ENCODE measurements at places on chromosomes 1 and 21.

DNA sequence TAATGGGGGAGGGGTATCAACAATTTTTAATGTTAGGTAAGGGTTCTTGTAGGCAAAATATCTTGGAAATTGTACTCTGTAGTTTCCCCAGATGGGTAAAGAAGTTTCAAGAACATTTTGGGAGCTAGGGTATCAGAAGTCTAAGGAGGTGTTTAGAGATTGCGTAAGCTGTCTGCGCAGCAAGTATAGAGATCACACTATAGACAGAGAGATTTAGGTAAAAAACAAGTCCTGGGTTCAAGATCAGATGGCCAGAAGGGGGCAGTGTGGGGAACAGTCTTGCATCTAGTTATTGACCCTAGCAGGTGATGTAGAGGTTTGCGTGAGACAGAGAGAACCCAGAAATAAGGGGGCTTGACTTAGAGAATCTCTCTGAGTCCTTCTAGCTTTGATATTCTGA, 80.8 kb downstream of the S1PR1 start:
- DNase-seq = peak; percentile 54
- H3K36me3 ChIP-seq = no peaks in the 10 kb centered on the region
- H3K27me3 ChIP-seq = no peaks in the 10 kb centered on the region
- no peaks in the 10 kb centered on the region for H3K4me1 ChIP-seq
- H3K27ac ChIP-seq = no peak overlapping the region

DNA sequence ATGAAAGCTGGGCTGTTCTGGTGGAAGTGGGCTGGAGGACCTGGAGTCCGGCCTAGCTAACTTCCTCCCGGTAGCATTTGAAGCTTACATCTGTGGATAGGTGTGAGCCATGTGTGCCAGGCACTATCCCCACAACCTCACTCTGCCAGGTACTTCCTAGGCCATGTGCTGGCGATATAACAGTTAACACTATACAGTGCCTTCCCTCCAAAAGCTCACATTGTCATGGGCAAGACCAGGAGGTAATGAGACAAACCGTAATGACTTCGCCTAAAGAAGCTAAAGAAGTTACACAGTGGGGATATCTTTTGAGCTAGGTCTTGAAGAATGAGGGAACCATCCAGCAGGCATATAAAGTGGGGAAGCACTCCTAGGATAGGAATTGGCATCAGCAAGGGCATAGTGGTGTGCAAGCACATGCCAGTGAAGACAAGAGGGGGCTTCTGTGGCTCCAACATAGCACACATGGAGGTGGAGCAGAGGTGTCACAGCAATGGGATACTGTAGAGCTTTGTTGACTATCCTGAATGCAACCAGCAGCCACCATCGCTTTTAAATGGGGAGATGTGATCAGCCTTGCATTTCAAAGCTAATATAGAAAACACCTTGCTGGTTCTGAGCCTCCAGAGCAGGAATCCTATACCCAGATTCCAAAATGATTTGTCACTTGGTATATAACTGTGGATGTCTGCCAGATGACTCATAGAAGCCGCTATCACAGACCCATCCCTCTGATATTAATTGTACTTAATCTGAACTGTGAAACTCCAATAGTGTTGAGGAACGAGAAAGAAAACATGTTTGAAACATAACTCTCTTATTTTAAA, 466.3 kb downstream of the LMO4 start:
- H3K27me3 ChIP-seq = no peaks in the 10 kb centered on the region
- H3K4me1 ChIP-seq = no peaks in the 10 kb centered on the region
- H3K36me3 ChIP-seq = no peaks in the 10 kb centered on the region
- no peak for DNase-seq
- H3K4me3 ChIP-seq = no peak overlapping the region

- H3K36me3 ChIP-seq = no peaks in the 10 kb centered on the region
- H3K27me3 ChIP-seq = no peaks in the 10 kb centered on the region
- H3K27ac ChIP-seq = no peak overlapping the region
- peak; percentile 33 for DNase-seq
Observed at GRCh38 chr1:42824481-42825035, 7.4 kb upstream of the SVBP start.

DNA sequence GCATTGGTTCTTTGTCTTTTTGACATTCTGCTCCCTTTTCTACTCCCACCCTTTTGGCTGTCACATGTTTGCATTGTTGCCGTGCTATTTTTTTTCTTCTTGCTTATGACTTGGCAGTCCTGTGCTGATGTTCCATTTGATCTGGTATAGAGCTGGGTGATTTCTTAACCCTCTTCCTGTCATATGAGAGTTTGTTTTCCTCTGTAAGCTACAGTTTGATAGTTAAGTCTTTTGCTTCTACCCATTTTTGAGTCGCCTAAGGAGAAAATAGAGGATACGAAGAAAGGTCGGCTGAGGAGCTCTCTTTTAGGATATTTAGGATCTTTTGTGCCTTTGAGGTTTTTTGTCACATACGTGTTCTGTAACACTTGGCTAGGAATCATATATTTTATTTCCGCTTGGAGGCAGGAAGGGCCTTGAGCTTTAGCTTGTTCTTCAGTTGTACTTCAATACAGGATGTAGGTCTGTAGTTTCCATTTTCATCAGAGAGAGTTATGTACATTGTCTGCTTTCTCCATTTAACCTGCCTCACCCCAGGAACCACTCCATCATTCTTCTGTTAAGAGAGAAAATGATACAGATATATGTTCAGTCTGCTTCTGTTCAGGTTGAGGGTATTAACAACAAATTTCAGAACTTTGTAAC, 150.7 kb downstream of the BACH1 start:
- H3K4me1 ChIP-seq = no peaks in the 10 kb centered on the region
- no peak overlapping the region for H3K27ac ChIP-seq
- no peak overlapping the region for H3K4me3 ChIP-seq
- no peaks in the 10 kb centered on the region for H3K27me3 ChIP-seq
- H3K36me3 ChIP-seq = no peaks in the 10 kb centered on the region

DNA sequence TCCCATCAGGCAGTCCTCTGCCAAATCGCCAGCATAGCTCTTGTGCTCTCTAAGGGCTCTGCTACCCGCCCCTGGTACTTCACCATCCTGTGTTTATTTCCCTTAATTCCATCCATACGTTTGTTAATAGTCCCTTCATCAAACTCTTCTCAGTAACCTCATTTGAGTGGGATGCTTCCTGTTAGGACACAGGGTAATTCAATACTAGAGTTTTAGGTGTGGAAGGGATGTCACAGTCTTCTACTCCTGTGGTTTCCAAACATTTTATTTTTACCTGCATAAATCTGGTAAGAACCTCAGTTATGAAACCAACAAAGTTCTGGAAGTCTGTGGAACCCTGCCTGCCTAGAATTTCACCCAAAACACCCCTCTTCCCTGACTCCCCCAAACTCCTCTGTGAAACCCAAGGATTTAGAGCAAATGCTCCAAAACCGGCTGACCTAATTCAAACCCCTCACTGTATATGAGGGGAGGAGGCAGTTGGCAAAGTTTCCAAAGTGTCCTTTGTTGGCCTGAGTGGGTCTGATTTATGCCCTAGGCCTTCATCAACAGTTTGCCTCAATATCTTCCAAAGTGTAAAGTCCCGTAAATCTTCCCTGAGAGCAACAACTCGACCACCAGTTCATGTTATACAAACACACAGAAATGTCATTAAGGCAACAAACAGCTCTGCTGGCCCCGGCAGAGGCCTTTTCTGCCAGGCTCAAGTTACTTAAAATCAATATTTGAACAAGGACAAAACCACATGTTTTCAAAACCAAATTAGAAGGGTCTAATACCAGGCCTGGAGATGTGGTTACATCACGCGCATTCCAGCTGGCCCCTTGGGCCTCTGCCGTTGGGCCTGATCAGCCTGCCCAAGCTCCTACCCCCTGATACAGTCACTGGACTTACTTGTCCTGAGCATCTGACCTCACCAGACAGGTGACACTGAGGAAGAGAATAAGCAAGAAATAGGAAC, 82.4 kb upstream of the FGGY start:
- H3K4me1 ChIP-seq = no peaks in the 10 kb centered on the region
- no peak overlapping the region for H3K27ac ChIP-seq
- H3K4me3 ChIP-seq = no peak overlapping the region
- DNase-seq = no peak
- no peaks in the 10 kb centered on the region for H3K27me3 ChIP-seq

DNA sequence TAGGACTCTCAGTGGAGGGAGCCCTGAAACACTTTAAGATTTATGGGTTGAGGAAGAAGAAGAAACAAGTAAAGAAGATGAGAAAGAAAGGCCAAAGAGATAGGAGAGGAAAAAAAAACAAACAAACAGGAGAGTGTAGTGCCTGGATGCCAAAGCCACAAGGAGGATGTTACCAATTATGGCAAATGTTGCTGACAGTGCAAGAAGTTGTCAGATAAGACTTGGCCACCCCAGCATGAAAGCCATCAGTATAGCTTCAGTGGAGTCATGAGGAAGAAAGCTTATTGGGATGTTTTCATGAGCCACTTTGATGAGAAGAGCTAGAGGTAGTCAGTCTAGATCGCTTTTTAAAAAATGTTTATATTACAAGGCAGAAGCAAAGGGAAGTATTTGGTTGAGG, 380.2 kb upstream of the ADGRL4 start:
- no peak overlapping the region for H3K27ac ChIP-seq
- DNase-seq = no peak
- H3K36me3 ChIP-seq = no peaks in the 10 kb centered on the region

DNA sequence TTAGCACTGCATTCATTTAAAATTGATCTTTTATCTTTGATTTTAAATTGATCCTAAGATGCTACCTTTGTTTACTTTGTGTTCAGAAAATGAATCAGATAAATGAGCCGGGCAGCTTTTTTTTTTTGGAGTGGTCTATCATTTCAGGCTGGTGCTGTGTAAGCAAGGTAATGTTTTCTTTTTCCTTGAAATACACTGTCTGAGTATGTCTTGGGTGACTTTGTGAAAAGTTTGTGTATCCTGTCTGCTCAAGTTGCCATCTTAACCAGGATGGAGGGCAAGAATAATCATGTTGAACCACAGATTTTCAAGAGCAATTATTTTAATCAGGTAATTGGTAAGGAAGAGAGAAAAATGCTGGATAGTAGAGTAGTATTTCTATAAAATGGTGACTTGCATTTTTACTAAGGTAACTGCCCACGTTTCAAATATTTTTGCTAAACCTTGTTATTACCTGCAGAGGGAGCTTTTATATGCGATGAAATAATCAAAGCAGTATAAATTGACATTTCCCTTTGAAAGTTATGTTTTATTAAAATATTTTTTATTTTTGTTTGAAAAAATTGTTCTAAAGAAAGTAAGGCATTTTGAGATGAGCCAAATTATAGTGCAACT, 11.1 kb downstream of the ADGRL2 start:
- no peak overlapping the region for H3K4me3 ChIP-seq
- no peak for DNase-seq
- no peaks in the 10 kb centered on the region for H3K36me3 ChIP-seq
- H3K27me3 ChIP-seq = no peaks in the 10 kb centered on the region
